ENCODE measurements at places on chromosomes 13 and 19. TPM values are rescaled to one million over a fixed set of nuclear protein-coding genes. Genes with fewer than 3 reads are reported as not detected.
A peak's percentile ranks its signal among the peaks of the same experiment; 100 is the strongest.

GRCh38 chr13:60230593-60230992 lies 66.9 kb upstream of the DIAPH3 start:
- H3K27me3 ChIP-seq: peaks cover 5% of the 10 kb centered on the region
- no peak for DNase-seq
- H3K36me3 ChIP-seq: no peaks in the 10 kb centered on the region
- no peak overlapping the region for H3K27ac ChIP-seq

GRCh38 chr19:34556488-34556887 lies 74.9 kb downstream of the WTIP start:
- H3K4me1 ChIP-seq: no peaks in the 10 kb centered on the region
- no peak for DNase-seq
- H3K4me3 ChIP-seq: no peak overlapping the region
- H3K36me3 ChIP-seq: no peaks in the 10 kb centered on the region

- H3K27me3 ChIP-seq: peaks cover 11% of the 10 kb centered on the region
- H3K36me3 ChIP-seq: no peaks in the 10 kb centered on the region
- no peak for DNase-seq
- no peak overlapping the region for H3K27ac ChIP-seq
- no peaks in the 10 kb centered on the region for H3K4me1 ChIP-seq
Observed at GRCh38 chr13:106484537-106485193, 50.8 kb downstream of the EFNB2 start.

The C19orf18 gene
- total RNA-seq: 1.6 TPM

DNA sequence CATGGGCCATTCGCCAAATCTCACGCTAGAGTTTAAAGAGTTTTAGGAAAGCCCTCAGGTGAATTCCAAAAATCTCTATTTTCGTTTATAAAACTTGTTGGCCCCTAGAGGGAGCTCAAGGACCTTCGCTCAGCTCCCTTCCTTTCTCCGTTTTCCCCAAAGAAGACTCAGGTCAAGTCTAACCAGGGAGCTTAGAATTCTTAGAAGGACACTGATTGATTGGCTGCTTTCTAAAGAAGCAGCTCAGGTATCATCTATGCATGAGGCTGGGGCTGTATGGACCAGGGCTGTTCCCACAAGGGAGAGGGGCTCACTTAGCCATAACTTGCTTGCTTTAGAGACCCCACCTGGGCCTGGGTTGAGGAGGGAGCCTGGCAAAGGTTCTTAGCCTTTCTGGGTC lies 20.5 kb downstream of the DZIP1 start:
- H3K27me3 ChIP-seq: peaks cover 10% of the 10 kb centered on the region
- peak; percentile 32 for DNase-seq
- H3K4me3 ChIP-seq: no peak overlapping the region

- H3K27ac ChIP-seq: no peak overlapping the region
- no peak overlapping the region for H3K4me3 ChIP-seq
- H3K27me3 ChIP-seq: no peaks in the 10 kb centered on the region
- peaks cover 23% of the 10 kb centered on the region for H3K36me3 ChIP-seq
Observed at GRCh38 chr19:45297674-45298073, 25.0 kb downstream of the CKM start.

DNA sequence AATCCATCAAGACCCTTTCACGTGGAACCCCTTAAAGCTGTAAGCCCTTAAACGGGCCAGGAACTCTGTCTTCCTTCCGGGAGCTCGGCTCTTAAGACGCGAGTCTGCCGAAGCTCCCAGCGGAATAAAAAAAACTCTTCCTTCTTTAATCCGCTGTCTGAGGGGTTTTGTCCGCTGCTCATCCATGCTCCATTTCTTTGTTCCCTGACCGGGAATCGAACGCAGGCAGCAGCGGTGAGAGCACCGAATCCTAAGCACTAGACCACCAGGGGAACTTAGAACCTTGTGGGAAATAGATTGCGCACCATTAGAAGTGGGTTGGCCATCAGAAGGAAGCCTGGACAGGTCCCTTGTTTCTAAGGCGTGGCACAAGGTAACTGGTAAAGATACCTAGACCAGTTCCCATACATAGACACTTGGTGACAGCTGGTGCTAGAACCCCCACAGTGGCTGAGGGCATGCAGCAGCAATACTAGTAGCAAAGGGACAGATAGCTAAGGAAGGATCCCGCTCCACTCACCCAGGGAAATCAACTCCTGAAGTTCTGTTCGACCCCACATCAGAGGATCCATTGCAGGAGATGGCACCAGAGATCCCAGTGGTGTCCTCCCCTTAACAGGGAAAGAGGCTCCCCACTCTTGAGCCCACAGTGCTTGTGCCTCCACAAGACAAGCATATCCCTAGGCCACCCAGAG lies 1.5 kb upstream of the RGCC start:
- H3K4me3 ChIP-seq: no peak overlapping the region
- H3K4me1 ChIP-seq: peaks cover 25% of the 10 kb centered on the region
- no peak overlapping the region for H3K27ac ChIP-seq
- no peaks in the 10 kb centered on the region for H3K27me3 ChIP-seq
- H3K36me3 ChIP-seq: peaks cover 12% of the 10 kb centered on the region
- DNase-seq: no peak

The KLK14 gene
- 0.35 TPM for total RNA-seq

- no peak overlapping the region for H3K4me3 ChIP-seq
- no peaks in the 10 kb centered on the region for H3K4me1 ChIP-seq
- H3K36me3 ChIP-seq: peaks cover 19% of the 10 kb centered on the region
- DNase-seq: no peak
- H3K27ac ChIP-seq: no peak overlapping the region
Observed at GRCh38 chr13:113532156-113532806, 41.8 kb upstream of the DCUN1D2 start.

GRCh38 chr19:47022541-47023447 lies 3.2 kb downstream of the NPAS1 start:
- H3K4me1 ChIP-seq: peaks cover 29% of the 10 kb centered on the region
- H3K36me3 ChIP-seq: no peaks in the 10 kb centered on the region
- peaks cover 15% of the 10 kb centered on the region for H3K27me3 ChIP-seq
- H3K27ac ChIP-seq: no peak overlapping the region

The ZNF792 gene
- 16.2 TPM for total RNA-seq

- no peaks in the 10 kb centered on the region for H3K36me3 ChIP-seq
- peak overlapping the region; percentile 90 for H3K4me3 ChIP-seq
- peak overlapping the region; percentile 66 for H3K27ac ChIP-seq
- H3K4me1 ChIP-seq: peaks cover 12% of the 10 kb centered on the region
Observed at GRCh38 chr19:23762884-23763711, 4.4 kb upstream of the ZNF681 start.

DNA sequence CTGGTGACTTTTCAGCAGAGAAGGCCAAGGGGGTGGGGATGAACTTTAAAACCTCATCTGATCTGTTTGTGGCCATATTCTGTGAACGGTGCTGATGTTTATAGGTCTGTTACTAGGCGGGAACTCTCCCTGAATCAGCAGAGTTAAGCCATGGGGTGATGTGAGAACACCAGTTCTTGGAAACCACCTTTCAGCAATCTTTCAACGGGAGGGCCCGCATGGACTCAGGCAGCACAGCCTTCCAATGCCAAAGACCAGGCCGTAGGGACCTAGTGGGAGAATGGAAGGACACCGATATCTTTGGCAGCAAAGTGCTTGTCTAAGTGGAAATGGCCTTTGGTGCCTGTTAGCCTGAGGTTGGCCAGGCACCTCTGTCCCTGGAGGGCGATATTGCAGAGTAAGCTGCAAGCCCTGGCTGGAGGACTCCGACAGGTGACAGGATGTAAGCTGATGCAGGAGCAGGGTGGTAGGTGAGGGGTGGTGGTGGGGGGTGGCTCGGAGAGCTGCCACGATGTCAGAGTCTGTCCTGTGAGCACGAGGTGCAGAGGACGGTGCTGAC lies 57.0 kb downstream of the ERCC5 start:
- no peak overlapping the region for H3K27ac ChIP-seq
- no peak for DNase-seq
- no peaks in the 10 kb centered on the region for H3K36me3 ChIP-seq
- H3K4me3 ChIP-seq: no peak overlapping the region
- H3K4me1 ChIP-seq: no peaks in the 10 kb centered on the region

DNA sequence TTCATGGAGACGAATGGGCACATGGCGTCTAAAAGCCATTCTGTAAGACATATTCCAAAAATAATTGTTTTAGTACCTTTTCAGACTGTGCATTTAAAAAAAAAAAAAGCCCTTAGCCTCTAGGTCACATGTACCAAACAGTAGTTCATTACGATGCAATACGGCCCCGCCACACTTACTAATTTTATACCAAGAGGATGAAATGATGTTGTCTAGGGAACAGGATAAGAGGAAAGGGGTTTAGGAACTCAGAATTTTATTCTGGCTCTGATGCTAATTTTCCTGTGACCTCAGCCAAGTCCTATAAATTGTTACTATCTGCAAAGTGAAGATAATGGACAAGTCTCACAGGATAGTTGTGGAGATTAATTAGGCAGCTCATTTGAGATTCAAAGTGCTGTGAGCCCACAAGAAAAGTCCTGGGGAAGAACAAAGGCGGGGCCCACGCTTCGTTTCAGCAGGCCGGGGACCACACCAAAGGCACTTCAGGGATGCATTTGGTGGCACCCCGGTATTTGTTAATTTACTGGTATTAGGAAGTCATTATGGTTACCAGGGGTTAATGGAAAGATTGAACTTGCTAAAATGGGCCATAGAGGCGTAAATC lies 511.1 kb downstream of the IRS2 start:
- no peaks in the 10 kb centered on the region for H3K4me1 ChIP-seq
- H3K27ac ChIP-seq: no peak overlapping the region
- no peak for DNase-seq
- no peaks in the 10 kb centered on the region for H3K27me3 ChIP-seq

The CYP4F2 gene
- total RNA-seq: not detected

GRCh38 chr13:101917475-101917810 lies 465.0 kb downstream of the ITGBL1 start:
- H3K4me1 ChIP-seq: no peaks in the 10 kb centered on the region
- no peak for DNase-seq
- peaks cover 21% of the 10 kb centered on the region for H3K27me3 ChIP-seq
- H3K36me3 ChIP-seq: no peaks in the 10 kb centered on the region

DNA sequence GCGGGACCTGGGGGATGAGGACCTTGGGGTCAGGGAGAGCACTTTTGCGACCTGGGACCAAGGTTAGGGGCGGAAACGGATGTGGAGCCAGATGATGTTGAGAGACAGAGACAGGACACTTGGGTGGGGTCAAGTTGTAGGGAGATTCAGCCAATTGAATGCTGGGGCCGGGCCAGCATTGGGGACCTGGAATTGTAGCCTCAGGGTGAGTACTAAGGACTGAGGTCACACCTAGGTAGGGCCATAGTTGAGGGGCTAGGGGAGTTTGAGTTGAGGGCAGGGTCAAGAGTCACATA lies 1.2 kb downstream of the ALKBH7 start:
- no peak overlapping the region for H3K4me3 ChIP-seq
- peaks cover 10% of the 10 kb centered on the region for H3K4me1 ChIP-seq
- H3K36me3 ChIP-seq: peaks cover 2% of the 10 kb centered on the region
- no peak for DNase-seq
- H3K27me3 ChIP-seq: no peaks in the 10 kb centered on the region

The SERPINE3 gene
- total RNA-seq: not detected

- H3K27me3 ChIP-seq: no peaks in the 10 kb centered on the region
- no peak overlapping the region for H3K27ac ChIP-seq
- no peak overlapping the region for H3K4me3 ChIP-seq
Observed at GRCh38 chr13:33524086-33524485, 238.5 kb upstream of the STARD13 start.

The PSG6 gene
- 0.37 TPM for total RNA-seq

GRCh38 chr19:52237197-52237596 lies 32.2 kb upstream of the ZNF766 start:
- no peak overlapping the region for H3K27ac ChIP-seq
- no peak overlapping the region for H3K4me3 ChIP-seq
- H3K27me3 ChIP-seq: no peaks in the 10 kb centered on the region
- no peak for DNase-seq

GRCh38 chr13:99442273-99442895 lies 58.9 kb upstream of the TM9SF2 start:
- H3K27ac ChIP-seq: no peak overlapping the region
- H3K4me3 ChIP-seq: no peak overlapping the region
- peaks cover 2% of the 10 kb centered on the region for H3K4me1 ChIP-seq
- peaks cover 2% of the 10 kb centered on the region for H3K27me3 ChIP-seq

The NXNL1 gene
- total RNA-seq: not detected

- H3K36me3 ChIP-seq: peaks cover 5% of the 10 kb centered on the region
- no peak overlapping the region for H3K27ac ChIP-seq
- peaks cover 3% of the 10 kb centered on the region for H3K4me1 ChIP-seq
- no peak overlapping the region for H3K4me3 ChIP-seq
- no peaks in the 10 kb centered on the region for H3K27me3 ChIP-seq
Observed at GRCh38 chr19:58581227-58582141, 8.3 kb upstream of the MZF1 start.

DNA sequence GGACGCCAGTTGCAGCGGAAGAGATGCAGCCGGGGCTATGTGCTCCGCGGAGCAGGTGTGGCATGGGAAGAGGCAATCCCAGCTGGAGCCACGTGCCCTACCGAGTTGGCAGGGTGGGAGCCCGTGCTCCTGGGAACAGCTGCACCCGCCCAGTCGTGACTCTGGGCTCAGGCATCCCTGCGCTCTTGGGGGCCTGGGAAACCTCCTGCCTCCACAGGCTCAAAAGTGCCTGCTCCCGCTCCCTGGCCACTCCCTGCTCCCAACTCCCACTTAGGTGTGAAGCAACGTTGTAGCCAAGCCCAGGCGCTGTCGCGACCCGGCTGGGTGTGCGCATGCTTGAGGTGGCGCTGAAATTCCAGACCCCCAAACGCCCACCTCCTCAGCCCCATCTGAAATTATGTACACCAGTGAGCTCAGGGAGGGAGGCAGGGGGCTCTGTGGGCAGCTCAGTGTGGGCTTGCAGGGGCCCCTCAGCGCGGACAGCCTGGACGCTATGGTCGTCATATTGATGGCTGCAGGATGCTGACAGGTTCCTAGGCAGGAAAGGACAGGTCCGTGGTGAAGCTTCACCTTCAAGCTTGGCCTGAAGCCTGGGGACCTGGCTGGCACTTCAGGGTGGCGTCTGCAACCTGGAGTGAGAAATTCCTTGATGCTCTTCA lies 429.9 kb downstream of the SLITRK1 start:
- no peak overlapping the region for H3K27ac ChIP-seq
- H3K27me3 ChIP-seq: no peaks in the 10 kb centered on the region
- no peaks in the 10 kb centered on the region for H3K36me3 ChIP-seq
- no peak for DNase-seq
- no peaks in the 10 kb centered on the region for H3K4me1 ChIP-seq
- no peak overlapping the region for H3K4me3 ChIP-seq

GRCh38 chr13:46936525-46936924 lies 39.7 kb upstream of the HTR2A start:
- no peaks in the 10 kb centered on the region for H3K4me1 ChIP-seq
- H3K27ac ChIP-seq: no peak overlapping the region
- no peak for DNase-seq
- H3K27me3 ChIP-seq: peaks cover 3% of the 10 kb centered on the region
- no peak overlapping the region for H3K4me3 ChIP-seq
- H3K36me3 ChIP-seq: no peaks in the 10 kb centered on the region

Measured in CD4-positive, CD25-positive, alpha-beta regulatory T cell (primary cell).